Right renal cortex interstitium (tissue), 3 donors: ENCODE measurements at places on chromosomes 16 and 17. TPM values are rescaled to one million over a fixed set of nuclear protein-coding genes. Genes with fewer than 3 reads are reported as not detected.

GRCh38 chr17:2192367-2193057 is 111.1 kb downstream of the SMG6 start:
- DNase-seq = no peak

GRCh38 chr16:30956601-30957455 is 726 bp upstream of the SETD1A start:
- DNase-seq = no peak

GRCh38 chr16:28846080-28846932 is at the start of gene TUFM:
Gene TUFM, minus strand, starts transcription at chr16:28846348. Its CDS starts 79 bp downstream, at chr16:28846269.
- peak; percentile 98 for DNase-seq

DNA sequence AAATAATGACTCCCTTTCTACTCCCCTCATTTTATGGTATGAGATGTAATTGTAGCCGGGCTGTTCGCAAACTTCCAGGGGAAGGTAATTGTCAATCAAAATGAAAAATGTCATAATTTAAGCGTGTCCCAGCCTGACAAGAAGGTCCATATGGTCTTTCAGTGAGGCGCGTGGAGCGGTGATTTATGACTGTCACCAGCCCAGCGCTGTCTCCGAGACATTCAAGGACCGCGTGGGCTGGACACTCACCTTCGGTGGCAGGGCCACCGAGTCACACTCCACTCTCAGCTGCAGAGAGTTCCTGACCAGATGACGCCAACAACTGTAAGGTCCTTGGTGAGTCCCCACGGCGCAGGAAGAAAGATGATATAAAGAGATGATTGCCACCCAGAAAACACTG is 157.7 kb upstream of the TNRC6C start:
- no peak for DNase-seq

- no peak for DNase-seq
These were observed 2.9 kb upstream of the WSB1 start for GRCh38 chr17:27290916-27291598.

- no peak for DNase-seq
These were observed 10.7 kb upstream of the HSD17B2 start for GRCh38 chr16:82024316-82024715.

DNA sequence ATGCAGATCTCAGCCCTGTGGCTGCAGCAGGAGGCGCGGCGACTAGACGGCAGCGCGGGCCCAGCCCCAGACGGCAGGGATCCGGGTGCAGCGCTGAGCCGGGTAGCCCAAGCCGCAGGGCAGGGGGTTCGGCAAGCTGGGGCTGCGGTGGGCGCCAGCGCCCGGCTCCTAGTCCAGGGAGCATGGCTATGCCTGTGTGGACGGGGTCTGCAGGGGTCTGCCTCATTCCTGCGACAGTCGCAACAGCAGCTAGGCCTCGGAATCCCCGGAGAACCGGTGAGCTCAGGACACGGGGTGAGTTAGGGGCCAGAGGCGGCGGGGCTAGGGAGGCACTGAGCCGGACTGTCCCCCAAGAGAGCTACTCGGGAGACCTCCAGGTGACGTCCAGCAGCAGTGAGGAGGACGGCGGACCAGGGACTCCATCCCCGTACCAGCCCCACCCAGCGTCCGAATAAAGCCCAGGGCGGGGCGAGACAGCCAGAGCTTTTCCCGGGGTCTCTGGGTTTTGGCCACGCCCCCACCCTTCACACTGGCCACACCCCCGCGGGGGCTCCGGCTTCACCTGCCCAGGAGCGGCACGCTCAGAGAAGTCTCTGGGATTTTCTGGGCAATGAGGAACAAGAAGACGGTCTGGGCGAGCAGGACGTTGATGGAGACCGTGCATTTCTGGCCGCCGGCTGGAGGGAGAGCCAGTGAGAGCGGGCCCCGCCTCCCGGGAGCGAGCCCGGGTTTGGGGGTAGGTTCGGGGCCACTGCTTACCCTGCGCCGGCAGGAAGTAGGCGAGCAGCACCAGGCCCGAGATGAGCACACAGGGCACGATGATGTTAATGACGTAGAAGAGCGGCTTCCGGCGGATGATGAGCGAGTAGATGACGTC is 1.1 kb downstream of the C17orf107 start:
- no peak for DNase-seq

DNA sequence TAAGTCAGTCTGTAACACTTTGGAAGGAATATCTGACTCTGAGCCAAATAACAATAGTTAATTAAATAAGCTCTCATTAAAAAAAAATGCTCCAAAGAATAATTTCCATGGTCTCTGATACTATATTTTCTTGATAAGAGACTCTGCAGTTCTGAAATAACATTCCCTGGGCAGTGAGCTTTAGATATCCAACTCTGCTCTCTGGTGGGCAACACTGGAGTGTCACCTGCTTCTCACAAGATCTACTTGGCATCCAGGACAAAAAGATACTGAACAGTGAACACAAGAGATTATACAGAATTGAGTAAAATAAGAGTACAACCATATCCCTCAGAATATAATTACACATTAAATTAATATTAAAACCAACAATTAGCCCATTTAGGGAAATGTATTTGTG is 13.7 kb downstream of the BLMH start:
- no peak for DNase-seq

GRCh38 chr17:76382803-76383545 is 1.4 kb upstream of the SPHK1 start:
- no peak for DNase-seq

DNA sequence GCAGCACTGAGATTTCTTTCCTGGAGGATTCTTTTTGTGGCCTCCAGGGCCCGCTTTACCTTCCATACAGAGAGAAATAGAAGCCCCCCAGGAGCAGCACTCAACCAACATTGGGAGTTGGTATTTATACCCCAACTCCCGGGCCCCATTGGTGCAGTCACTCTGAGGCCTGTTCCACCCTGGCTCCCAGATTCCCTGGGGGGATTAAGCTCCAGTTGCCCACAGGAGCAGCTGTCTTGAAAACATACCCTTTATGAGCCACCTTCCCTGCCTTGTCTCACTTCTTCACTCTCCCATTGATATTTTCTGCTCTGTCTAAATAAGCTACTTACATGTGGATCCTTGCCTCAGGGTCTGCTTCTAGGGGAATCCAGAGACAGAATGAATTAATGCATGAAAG is 167.8 kb downstream of the KATNIP start:
- DNase-seq = no peak

GRCh38 chr16:67105246-67105645 is 4.5 kb upstream of the PHAF1 start:
- DNase-seq = no peak

- no peak for DNase-seq
These were observed 126.1 kb downstream of the SEC14L1 start for GRCh38 chr17:77266891-77267341.

- DNase-seq = no peak
These were observed 12.8 kb upstream of the GNG13 start for GRCh38 chr16:813204-813915.

- DNase-seq = no peak
These were observed at the start of gene SLFN12L for GRCh38 chr17:35537601-35538141. Gene SLFN12L, minus strand, starts transcription at chr17:35537678. Its CDS starts 15,314 bp downstream, at chr17:35522364.

- DNase-seq = no peak
These were observed 35.6 kb upstream of the IRF8 start for GRCh38 chr16:85863384-85863774.

- no peak for DNase-seq
These were observed 13.9 kb upstream of the KIFC3 start for GRCh38 chr16:57815987-57816745.

DNA sequence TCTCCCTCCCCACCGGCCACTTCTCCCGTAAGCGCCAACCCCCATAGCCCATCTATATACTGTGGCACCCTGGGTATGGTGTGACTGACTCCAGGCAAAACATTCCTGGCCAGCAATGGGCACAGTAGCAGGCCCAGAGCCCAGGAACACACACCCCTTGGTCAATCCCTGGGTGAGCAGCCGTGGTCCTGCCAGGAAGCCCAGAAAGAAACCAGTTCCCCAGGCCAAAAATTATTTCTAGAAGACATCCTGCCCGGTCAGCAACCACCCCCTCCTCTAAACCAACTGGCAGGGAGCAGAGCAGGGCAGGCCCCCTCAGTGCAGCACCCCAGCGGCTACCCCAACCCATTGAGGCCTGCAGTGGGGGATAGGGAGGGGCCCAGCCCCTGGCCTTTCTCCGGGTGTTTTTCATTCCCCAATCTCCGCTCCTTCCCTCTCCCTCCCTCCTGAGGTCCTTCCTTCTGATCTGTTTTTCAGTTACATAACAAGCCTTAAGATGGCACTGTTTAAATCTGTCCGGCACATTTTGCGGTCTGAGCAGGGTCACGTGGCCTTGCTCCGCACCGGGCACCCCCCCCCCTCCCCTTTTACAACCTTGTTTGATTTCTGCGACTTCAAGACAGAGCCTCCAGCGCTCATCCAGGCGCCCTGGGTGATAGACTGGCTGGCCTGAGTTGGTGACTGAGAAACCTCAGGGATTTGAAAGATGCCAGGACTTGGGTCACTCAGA is 2.0 kb downstream of the NPTX1 start:
- DNase-seq = no peak

Gene ASPHD1
- 0.54 TPM for polyA plus RNA-seq

Gene IGFALS
- polyA plus RNA-seq = 2.0 TPM

Gene C16orf54
- polyA plus RNA-seq = 0.17 TPM

Gene TBX21
- 0.13 TPM for polyA plus RNA-seq

Gene NKD1
- polyA plus RNA-seq = 10.4 TPM

Gene OTOP2
- not detected for polyA plus RNA-seq

Gene CHMP1A
- 62.0 TPM for polyA plus RNA-seq
